ENCODE measurements at places on chromosomes 12 and 14.

GRCh38 chr12:1425396-1425729, 169.0 kb downstream of the FBXL14 start:
- no peak for DNase-seq

GRCh38 chr14:23571701-23572523, 4.3 kb upstream of the AP1G2 start:
- no peak for DNase-seq

DNA sequence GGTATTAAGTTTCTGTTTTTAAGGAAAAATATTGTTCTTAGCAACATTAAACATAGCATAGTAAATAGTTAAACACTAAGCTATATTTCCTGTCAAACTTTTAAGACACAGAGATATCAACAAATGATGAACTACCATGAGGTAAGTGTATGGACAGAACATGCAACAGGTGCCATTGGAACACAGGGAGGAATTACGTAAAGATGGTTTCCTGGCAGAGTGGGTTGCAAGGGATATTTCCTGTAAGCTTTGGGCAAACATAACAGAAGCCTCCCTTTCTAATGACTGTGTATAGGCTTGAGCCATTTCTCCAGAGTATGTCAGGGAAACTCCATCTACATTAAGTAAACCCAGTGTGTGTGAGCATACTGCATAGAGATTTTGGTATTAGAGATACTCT, 31.7 kb upstream of the HELB start:
- DNase-seq: no peak

GRCh38 chr12:96070670-96071279, 35.4 kb upstream of the LTA4H start:
- no peak for DNase-seq

DNA sequence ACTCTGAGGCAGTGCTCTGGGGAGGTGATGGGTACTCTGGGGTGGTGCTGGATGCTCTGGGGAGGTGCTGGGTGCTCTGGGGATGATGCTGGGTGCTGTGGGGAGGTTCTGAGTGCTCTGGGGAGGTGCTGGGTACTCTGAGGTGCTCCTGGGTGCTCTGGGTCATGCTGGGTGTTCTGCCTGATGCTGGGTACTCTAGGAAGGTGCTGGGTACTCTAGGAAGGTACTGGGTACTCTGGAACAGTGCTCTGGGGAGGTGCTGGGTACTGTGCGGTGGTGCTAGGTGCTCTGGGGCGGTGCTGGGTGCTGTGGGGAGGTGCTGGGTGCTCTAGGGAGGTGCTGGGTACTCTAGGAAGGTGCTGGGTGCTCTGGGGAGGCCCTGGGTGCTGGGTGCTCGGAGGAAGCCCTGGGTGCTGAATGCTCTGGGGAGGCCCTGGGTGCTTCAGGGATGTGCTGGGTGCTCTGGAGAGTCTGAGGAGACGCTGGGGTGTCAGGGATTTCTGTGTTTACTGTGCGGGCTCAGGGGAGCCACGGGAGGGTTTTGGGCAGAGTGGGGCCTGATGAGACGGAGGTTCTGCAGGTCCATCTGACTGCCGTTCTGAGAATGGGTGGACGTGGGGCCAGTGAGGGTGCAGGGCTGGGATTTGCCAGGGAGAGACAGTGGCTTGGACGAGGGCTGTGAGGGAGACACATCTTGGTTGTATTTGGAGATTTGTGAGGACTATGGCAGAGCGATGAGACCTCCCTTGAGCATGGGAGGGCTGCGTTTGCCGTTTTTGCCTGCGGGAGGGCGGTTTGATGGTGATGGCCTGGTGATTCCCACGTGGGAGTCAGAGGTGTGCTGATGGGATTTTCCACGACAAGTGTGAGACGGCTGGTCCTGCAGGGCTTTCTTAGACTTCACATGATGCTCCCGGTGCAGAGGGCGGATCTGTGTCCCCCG, 30.0 kb downstream of the MMP17 start:
- DNase-seq: no peak

DNA sequence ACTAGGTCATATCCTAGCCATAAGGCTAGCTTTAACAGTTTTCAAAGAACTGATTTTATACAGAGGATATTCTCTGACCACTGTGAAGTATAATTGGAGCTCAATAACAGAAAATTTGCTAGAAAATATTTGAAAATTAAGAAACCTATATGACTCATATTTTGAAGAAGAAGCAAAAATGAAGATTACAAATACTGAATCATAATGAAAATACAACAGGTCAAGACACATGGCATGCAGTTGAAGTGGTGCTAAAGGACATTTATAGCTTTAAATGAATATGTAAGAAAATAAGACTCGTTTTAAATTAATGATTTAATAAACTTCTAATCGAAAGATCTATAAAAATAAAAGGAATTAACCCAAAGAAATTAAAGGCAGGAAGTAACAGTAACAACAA, 1234.6 kb downstream of the SLC16A7 start:
- DNase-seq: no peak

GRCh38 chr12:45701296-45701695, 28.2 kb upstream of the ARID2 start:
- DNase-seq: no peak

- no peak for DNase-seq
Measured at GRCh38 chr14:32784405-32784804, 154.3 kb upstream of the NPAS3 start.

- no peak for DNase-seq
Measured at GRCh38 chr12:14505626-14506596, 61.8 kb downstream of the PLBD1 start.

GRCh38 chr12:14075797-14076393, 94.5 kb upstream of the GRIN2B start:
- DNase-seq: no peak

- no peak for DNase-seq
Measured at GRCh38 chr14:74855945-74856344, 20.0 kb downstream of the PROX2 start.

- no peak for DNase-seq
Measured at GRCh38 chr12:93882763-93883162, 205.6 kb downstream of the CRADD start.

- no peak for DNase-seq
Measured at GRCh38 chr14:101192661-101193000, 289.1 kb upstream of the RTL1 start.

GRCh38 chr12:29176941-29177340, 27.9 kb downstream of the FAR2 start:
- peak; percentile 31 for DNase-seq

DNA sequence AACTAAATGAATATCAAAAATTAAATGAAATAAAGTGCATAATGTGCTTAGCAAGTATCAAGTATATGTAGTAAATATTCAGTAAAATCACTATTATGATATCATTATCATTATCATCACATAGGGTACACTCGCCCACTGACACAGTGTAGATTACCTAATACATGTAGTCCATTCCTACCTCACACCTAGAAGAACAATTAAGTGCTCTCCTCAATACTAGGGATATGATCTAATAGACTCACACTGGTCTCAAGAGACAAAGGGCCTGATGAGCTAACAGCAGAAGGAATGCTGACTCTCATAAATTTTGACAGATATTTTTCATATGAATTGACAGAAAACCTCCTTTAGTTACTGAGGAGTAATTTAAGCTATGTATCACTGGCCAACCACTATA, 29.1 kb downstream of the FSCB start:
- no peak for DNase-seq

DNA sequence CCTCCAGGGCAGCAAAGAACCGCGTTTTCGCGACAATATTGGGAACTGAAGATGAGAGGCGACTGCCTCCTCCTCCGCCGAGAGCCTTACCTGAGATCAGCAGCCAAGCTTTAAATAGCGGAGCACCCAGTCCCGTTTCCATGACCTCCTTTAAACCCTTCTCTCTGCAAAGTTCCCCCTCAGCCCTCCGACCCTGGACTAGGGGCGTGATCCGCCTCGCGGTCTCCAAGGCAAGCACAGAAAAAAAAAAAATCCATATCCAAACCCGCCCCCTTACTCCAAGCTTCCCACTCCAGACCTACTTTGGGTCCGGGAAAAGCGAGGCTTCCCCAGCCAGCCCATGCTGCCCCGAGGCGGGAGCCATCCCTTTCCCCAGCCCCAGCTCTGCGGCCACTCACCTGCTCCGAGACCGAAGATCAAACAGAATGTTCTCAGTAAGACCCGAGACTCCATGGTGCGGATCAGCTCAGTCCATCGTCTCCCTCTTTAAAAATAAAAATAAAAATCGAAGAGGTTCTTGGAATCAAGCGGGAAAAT, 630 bp downstream of the NELL2 start:
- peak; percentile 9 for DNase-seq

GRCh38 chr14:79629411-79630287, 581.7 kb downstream of the DIO2 start:
- no peak for DNase-seq

DNA sequence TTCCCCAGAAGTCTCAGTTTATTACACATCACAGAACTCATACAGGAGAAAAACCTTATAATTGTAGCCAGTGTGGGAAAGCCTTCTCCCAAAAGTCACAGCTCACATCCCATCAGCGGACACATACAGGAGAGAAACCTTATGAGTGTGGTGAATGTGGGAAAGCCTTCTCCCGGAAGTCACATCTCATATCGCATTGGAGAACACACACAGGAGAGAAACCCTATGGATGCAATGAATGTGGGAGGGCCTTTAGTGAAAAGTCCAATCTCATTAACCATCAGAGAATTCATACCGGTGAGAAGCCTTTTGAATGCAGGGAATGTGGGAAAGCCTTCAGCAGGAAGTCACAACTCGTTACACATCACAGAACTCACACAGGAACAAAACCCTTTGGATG, 20.1 kb downstream of the ZNF84 start:
- DNase-seq: no peak

GRCh38 chr12:122951406-122951805, 14.9 kb downstream of the ABCB9 start:
- DNase-seq: no peak

DNA sequence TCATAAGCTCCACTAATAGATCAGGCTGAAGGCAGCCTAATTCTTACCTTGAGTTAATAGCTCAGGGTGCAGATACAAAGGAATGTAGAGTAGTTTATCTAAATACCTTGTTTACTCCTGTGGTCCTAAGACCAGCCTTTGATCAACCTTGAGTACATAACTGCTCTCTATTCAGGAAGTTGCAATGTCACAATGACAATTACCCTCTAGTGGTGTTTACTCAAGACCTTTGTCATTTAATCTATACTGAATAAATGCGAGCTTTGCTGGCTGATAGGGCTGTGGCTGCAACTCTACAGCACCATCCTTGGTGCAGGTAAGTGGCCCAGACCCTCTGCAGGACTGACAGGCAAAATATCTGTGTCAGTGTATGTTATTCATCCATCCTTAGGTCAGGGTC, 282.7 kb downstream of the ATXN7L3B start:
- no peak for DNase-seq

GRCh38 chr14:65184032-65184764, 81.9 kb upstream of the MAX start:
- DNase-seq: no peak

DNA sequence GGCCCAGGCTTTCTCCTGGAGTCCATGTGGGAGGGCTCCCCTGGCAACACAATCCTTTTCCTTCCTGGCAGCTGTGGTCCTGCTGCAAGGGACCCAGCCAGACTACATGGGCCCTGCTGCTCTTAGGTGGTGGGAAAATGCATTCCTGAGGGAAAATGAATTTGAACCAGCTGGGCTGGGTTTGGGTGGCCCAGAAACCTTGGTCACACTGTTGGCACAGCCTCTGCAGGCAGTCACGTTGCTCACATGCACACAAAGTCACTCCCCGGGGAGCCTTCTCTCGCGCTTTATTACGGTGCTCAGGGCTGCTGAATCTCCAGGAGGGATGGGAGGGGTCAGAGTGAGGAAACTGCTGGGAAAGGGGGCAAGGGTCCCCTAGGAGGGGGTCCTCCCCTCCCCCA, 17.2 kb downstream of the PLEKHG3 start:
- peak; percentile 64 for DNase-seq

- no peak for DNase-seq
Measured at GRCh38 chr12:117466677-117467362, 105.4 kb upstream of the NOS1 start.

DNA sequence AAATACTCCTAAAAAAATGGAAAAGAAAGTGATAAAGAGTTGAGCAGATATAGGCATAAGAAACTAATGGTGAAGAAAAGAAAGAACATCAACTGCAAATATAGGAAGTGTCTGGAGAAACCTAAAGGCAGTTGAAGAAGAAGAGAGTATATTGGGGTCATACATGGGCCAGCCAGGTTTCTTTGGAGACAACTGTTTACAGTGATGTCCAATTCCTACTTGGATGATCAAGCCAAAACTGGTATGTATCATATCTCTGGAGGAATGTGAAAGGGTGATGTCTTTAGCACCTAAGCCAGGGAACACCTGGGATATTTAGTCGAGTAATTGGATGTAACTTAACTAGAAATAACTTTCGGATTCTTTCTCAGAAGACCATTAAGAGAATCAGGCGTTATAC, 129.3 kb upstream of the FLRT2 start:
- DNase-seq: no peak

DNA sequence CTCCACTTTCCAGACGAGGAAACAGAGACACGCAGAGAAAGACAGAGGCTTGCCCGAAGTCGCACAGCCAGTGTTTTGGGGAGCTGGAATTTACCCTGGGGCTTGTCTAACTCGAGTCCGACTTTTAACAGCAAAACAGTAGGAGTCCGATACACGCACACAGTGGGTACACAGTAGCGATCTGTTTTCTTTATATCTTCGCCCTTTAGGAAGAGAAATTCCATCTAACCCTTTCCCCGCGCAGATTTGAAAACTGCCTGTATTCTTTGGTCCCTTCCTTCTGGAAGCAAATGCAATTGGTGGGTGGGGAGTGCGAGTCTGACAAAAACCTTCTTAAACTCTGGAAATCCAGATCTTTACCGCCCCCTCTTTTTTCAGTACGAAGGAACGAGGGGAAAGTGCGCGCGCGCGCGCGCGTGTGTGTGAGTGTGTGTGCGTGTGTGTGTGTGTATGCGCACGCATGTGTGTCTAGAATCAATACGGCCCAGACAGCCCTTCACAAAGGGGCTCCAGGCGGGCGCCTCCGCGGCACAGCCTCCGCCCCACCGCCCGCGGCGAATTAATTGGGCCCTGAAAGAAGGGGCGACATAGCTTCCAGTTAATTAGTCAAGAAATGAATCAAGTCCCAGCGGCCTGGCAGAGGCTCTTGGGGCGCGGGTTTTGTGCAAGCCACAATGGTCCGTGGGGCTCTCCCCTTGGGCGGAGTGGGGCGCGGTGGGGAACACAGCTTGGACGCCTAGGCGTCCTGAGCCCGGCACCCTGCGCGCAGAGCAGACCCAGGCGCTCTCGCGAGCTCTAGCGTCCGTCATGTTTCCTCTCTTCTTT, 14.0 kb upstream of the TBX3 start:
- no peak for DNase-seq

DNA sequence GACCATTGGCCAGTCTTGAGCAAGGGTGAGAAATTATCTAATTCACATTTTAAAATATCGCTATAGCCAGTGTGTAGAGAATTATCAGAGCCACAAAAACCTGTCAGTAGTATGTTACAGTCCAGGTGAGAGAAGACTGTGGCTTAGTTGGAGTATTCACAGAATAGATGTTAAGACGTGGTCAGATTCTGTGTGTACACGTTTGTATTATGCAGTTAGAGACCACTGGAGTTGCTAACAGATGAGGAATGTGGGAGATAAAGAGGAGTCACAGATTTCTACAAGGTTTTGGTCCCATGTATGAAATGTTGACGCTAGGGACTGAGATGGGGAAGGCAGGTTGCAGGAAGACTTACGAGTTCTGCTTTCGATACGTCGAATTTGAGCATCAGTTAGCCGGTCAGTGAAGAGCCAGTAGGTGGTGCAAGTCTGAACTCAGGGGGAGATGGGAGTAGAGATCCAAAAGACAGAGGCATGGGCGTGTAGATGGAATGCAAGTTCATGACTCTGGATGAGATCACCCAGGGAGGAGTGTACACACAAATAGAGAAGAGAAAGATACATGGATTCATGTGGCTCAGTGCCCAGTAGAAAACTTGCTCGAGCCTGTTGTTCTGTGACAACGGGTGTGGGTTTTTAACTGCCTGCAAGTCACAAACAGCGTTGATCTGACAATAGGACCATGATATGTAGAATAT, 114.8 kb upstream of the FLRT2 start:
- peak; percentile 75 for DNase-seq
